ENCODE measurements at places on chromosomes 2 and 18. TPM values are rescaled to one million over a fixed set of nuclear protein-coding genes. Genes with fewer than 3 reads are reported as not detected.

Gene SP9
- not detected for total RNA-seq

Gene SIX2
- not detected for total RNA-seq

Gene UGT1A4
- total RNA-seq: not detected

Gene RAB6D
- total RNA-seq: not detected

Gene KIF5C
- 13.5 TPM for total RNA-seq

Gene CHRND
- not detected for total RNA-seq

Gene SCRN3
- 12.7 TPM for total RNA-seq

GRCh38 chr18:21799721-21800120, 59.1 kb downstream of the MIB1 start:
- no peak for DNase-seq
- H3K4me3 ChIP-seq: no peak overlapping the region
- peaks cover 26% of the 10 kb centered on the region for H3K36me3 ChIP-seq

DNA sequence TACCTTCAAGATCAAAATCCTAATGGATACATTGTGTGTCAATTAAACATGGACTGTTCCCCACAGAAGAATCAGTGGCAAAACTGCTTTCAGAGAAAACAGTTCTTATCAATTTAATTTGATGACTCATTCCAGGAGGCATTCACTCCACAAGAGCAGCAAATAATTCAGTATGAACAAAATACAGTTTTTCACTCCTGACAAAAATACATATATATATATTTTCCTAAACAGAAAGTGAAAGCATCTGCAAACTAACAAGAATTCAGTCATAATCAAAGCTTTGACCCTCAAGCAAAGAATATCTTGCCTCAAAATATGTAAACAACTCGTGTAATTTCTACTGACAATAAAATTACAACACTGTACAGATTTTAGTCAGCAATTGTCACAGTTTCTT, 685.1 kb upstream of the SLC8A1 start:
- no peak overlapping the region for H3K27ac ChIP-seq
- no peaks in the 10 kb centered on the region for H3K36me3 ChIP-seq
- H3K4me3 ChIP-seq: no peak overlapping the region
- no peaks in the 10 kb centered on the region for H3K27me3 ChIP-seq
- DNase-seq: no peak
- H3K4me1 ChIP-seq: no peaks in the 10 kb centered on the region

- H3K27ac ChIP-seq: no peak overlapping the region
- no peak for DNase-seq
- H3K27me3 ChIP-seq: no peaks in the 10 kb centered on the region
- peaks cover 8% of the 10 kb centered on the region for H3K4me1 ChIP-seq
Measured at GRCh38 chr2:64492272-64492671, 31.9 kb upstream of the AFTPH start.

GRCh38 chr2:45241061-45241561, 231.9 kb upstream of the SIX2 start:
- H3K4me1 ChIP-seq: peaks cover 8% of the 10 kb centered on the region
- H3K36me3 ChIP-seq: no peaks in the 10 kb centered on the region
- no peak overlapping the region for H3K27ac ChIP-seq
- no peak overlapping the region for H3K4me3 ChIP-seq

DNA sequence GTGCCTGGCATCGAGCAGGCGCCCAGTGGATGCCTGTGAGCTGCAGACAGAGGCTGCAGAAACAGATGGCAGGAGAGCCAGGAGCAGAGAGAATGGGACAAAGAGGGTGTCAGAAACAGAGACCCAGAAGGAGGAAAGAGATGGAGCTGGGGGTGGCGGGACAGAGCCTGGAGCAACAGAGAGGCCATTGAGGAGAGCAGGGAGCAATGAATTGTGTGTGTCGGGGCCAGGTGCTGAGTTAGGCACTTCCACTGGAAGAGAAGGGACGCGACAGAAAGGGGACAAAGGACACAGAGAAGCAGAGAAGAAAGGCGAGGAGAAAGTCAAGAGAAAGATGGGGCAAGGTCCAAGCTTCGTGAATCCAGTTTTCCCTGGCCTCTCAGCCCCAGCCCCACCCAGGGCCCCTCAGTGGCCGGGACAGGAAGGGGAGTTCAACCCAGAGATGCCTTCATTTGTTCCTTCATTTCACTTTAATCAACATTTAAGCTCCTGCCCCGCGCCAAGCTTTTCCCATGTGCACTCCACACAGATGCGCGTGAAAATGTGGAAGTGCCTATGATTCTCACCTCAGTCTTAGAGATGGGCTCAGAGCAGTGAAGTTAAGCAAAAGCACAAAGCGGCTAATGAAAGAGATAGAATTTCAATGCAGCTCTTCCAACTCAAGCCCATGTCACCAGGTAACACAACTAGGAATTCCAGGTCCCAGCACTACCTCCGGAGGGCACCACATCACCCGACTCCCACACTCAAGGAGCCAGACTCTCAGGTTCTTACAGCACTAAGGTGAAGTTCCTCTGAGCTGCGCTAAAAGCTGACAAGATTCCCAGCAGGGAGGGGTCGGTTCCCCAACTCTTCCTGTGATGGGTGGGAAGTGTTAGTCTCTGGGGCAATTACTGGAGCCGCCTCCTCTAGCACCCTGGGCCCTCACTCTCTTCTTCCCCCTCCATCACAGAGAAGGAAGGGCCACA, 55.1 kb downstream of the TNS1 start:
- H3K27ac ChIP-seq: no peak overlapping the region
- no peak overlapping the region for H3K4me3 ChIP-seq
- peaks cover 15% of the 10 kb centered on the region for H3K27me3 ChIP-seq
- no peak for DNase-seq
- no peaks in the 10 kb centered on the region for H3K4me1 ChIP-seq
- H3K36me3 ChIP-seq: no peaks in the 10 kb centered on the region

- H3K4me3 ChIP-seq: no peak overlapping the region
- no peaks in the 10 kb centered on the region for H3K36me3 ChIP-seq
- H3K4me1 ChIP-seq: no peaks in the 10 kb centered on the region
- H3K27ac ChIP-seq: no peak overlapping the region
Measured at GRCh38 chr2:133753665-133754064, 185.4 kb upstream of the NCKAP5 start.

GRCh38 chr2:200369886-200370285, 63.4 kb downstream of the SPATS2L start:
- no peaks in the 10 kb centered on the region for H3K27me3 ChIP-seq
- no peak for DNase-seq
- no peak overlapping the region for H3K27ac ChIP-seq
- H3K4me1 ChIP-seq: peaks cover 21% of the 10 kb centered on the region

GRCh38 chr18:2926528-2926927, 79.7 kb downstream of the EMILIN2 start:
- no peak overlapping the region for H3K27ac ChIP-seq
- no peaks in the 10 kb centered on the region for H3K4me1 ChIP-seq
- no peak overlapping the region for H3K4me3 ChIP-seq
- peaks cover 73% of the 10 kb centered on the region for H3K36me3 ChIP-seq
- DNase-seq: no peak

- H3K27ac ChIP-seq: no peak overlapping the region
- no peaks in the 10 kb centered on the region for H3K27me3 ChIP-seq
- H3K4me3 ChIP-seq: no peak overlapping the region
- H3K36me3 ChIP-seq: peaks cover 16% of the 10 kb centered on the region
- peaks cover 12% of the 10 kb centered on the region for H3K4me1 ChIP-seq
- no peak for DNase-seq
Measured at GRCh38 chr2:165952085-165952484, 1.5 kb downstream of the TTC21B start.

DNA sequence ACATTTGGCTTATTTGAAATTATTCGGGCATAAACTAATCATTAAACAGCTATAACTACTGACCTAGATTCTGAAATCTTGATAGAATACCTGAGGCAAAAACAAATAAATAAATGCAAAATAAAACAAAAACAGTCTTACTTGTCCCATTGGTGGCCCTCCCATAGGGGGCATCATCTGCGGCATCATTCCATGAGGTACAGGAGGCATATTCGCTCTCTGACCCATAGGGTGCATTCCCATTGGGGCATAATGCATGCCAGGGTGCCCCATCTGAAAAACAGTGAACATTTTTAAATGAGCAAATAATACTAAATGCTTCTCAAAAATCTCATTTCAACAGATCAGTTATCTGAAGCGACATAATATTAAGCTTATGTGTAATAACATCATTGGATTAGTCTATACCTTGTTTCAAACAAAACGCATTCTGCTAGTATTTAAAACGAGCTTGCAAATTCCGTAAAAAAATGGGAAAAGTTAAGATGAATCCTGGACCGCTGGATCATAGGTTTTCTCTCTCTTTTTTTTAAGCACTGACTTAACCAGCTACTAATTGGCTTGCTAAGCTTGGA, 1.3 kb downstream of the PRPF40A start:
- H3K4me3 ChIP-seq: peak overlapping the region; percentile 99
- DNase-seq: peak; percentile 65
- peaks cover 59% of the 10 kb centered on the region for H3K4me1 ChIP-seq
- H3K27ac ChIP-seq: peak overlapping the region; percentile 99
